ENCODE measurements at places on chromosomes 2 and 18. TPM values are rescaled to one million over a fixed set of nuclear protein-coding genes. Genes with fewer than 3 reads are reported as not detected.
A peak's percentile ranks its signal among the peaks of the same experiment; 100 is the strongest.

GRCh38 chr18:80252136-80252535, 4.8 kb upstream of the PARD6G start:
- peaks cover 3% of the 10 kb centered on the region for H3K27me3 ChIP-seq
- peaks cover 6% of the 10 kb centered on the region for H3K4me1 ChIP-seq
- H3K27ac ChIP-seq: no peak overlapping the region
- H3K4me3 ChIP-seq: no peak overlapping the region
- DNase-seq: peak; percentile 90

- no peak for DNase-seq
- no peaks in the 10 kb centered on the region for H3K27me3 ChIP-seq
- no peak overlapping the region for H3K4me3 ChIP-seq
- H3K27ac ChIP-seq: no peak overlapping the region
- no peaks in the 10 kb centered on the region for H3K36me3 ChIP-seq
Measured at GRCh38 chr2:112136096-112136495, 2.1 kb upstream of the FBLN7 start.

DNA sequence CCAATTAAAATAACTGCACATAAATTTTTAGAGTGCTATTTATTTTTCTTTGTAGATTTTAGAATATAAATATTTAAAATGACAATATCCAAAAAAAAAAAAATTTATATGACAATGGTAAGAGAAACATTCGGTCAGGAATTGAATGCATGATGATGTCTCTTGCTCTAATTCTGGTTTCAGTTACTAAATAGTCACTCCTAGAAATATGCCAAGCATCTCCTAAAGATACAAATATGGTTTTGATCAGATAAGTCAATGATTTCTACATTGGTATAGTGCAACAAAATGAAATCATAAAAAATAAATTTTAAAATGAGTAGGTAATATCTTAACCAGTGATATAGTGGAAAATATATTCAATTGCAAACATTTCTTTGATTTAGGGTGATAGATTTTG, 95.9 kb upstream of the ACKR3 start:
- H3K4me1 ChIP-seq: no peaks in the 10 kb centered on the region
- H3K27me3 ChIP-seq: peaks cover 5% of the 10 kb centered on the region
- H3K27ac ChIP-seq: no peak overlapping the region
- no peak overlapping the region for H3K4me3 ChIP-seq

DNA sequence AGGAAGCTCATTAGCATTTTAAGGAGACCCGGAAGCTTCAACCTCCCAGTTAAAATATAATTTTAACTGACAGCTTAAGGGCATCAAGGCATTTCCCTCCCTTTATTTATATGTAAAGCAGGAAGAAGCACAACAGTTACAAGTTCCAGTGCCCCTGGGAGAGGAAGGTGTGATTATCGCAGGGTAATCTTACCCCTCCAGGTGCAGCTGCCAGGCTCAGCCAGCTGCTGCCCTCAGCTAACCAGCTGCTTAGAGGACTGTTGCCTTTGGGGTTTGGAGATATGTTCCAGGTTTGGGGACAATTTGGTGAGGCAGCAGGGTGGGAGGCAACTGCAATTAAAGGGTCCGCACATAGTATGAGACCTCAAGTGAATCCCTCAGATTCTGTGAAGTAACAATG, 55.3 kb upstream of the SETBP1 start:
- H3K4me3 ChIP-seq: no peak overlapping the region
- peaks cover 9% of the 10 kb centered on the region for H3K4me1 ChIP-seq
- no peaks in the 10 kb centered on the region for H3K36me3 ChIP-seq
- DNase-seq: no peak

- H3K27ac ChIP-seq: peak overlapping the region; percentile 86
- H3K36me3 ChIP-seq: no peaks in the 10 kb centered on the region
- peak overlapping the region; percentile 86 for H3K4me3 ChIP-seq
- DNase-seq: peak; percentile 99
- peaks cover 11% of the 10 kb centered on the region for H3K4me1 ChIP-seq
Measured at GRCh38 chr2:66432801-66433694, 1.9 kb upstream of the MEIS1 start.

GRCh38 chr2:100982431-100982861, 19.6 kb upstream of the RPL31 start:
- peaks cover 10% of the 10 kb centered on the region for H3K4me1 ChIP-seq
- no peak for DNase-seq
- no peak overlapping the region for H3K27ac ChIP-seq
- H3K36me3 ChIP-seq: no peaks in the 10 kb centered on the region
- no peaks in the 10 kb centered on the region for H3K27me3 ChIP-seq
- H3K4me3 ChIP-seq: no peak overlapping the region

- no peak overlapping the region for H3K27ac ChIP-seq
- no peak for DNase-seq
- no peaks in the 10 kb centered on the region for H3K4me1 ChIP-seq
Measured at GRCh38 chr2:235926229-235926628, 242.0 kb downstream of the GBX2 start.

DNA sequence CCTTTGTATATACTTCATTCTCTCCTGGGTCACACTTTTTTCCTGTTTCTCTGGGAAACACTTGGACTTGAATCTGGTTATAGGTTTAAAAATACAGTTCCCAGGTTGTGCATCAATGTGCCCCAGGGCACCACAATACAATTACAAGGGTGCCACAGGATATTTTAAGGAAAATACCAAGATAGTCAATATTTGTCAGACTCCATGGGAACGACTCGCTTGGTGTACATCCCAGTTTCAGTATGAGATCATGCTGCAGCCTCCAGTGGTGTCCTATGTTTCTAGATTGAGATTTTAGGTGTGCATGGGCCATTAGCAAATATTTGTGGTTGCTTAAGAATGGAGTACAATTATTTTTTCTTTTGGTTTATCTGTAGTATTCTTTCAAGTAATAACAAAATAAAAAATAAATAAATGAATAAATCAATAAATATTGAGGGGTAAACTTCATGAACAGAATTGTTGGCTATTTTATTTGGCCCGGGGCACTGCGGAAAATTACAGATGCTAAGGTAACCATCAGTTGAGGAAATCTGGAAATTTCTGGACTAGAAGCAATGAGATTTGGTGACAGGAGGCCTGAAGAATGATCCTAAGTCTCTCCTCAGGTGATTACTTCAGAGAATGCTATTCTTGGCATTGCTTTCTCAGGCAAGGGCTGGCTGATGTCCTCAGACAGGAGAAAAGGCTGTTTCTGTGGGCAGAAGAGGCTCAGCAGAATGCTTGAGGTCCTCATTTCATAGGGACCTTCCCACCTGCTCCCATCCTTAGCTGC, 649.3 kb upstream of the SOX11 start:
- H3K4me1 ChIP-seq: no peaks in the 10 kb centered on the region
- H3K36me3 ChIP-seq: no peaks in the 10 kb centered on the region
- no peaks in the 10 kb centered on the region for H3K27me3 ChIP-seq
- H3K4me3 ChIP-seq: no peak overlapping the region
- DNase-seq: no peak
- H3K27ac ChIP-seq: no peak overlapping the region

DNA sequence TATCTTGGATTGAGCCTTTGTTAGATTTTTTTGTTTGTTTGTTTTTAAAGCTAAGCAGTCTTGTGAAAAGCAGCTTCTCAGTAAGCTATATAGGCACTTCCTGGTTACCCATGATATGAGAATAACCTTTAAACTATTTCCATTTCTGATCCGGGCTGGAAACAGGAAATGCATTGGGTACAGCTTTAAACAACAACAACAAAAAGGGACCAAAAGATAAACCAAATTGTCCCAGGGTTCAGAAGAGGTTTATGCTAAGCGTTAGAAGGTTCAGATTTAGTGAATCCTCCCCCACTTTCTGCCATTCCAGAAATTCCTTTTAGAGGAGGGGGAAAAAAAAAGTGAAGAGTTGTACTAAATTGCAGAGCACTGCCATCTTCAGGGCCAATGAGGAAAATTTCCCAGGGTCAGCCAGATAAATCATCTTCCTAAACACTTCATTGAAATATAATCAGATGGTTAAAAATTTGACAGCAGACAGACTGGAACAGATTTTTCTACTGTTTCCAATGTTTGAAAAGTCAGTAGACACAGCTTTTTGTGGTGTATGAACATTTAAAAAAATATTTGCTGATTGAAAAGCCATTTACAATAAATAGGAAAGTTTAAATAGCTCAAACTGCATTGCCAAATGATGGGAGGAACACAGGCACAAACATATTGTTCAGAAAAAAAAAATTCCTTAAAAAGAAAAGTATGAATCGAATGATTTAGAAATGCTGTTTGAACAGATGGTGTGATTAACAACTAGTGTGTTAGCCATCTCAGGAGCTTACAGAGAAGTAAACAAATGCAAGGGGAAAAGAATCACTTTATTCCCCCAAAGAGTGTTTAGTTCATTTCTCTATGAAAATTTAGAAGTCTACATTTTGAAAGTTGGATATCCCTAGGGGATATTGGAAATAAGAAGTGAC, 189.9 kb upstream of the TANK start:
- H3K4me1 ChIP-seq: no peaks in the 10 kb centered on the region
- no peaks in the 10 kb centered on the region for H3K36me3 ChIP-seq
- peak overlapping the region; percentile 70 for H3K27ac ChIP-seq

DNA sequence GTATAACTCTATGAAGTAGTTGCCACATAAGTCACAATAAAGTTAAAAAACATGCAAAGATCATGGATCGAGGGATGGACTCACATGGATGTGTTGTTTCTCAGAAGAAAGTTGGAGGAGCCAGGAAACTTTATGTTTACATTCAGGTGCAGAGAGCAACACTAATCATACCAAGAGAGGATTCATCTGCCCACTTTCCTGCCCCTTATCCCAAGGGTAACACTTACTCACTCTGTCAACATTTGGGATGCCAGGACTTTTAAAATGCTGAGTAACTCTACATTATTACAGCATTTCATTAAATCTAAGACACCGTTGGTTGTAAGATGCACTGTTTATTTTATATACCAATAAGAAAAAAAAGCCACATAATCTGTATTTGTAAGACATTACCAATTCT, 170.4 kb downstream of the KCNE4 start:
- DNase-seq: no peak
- no peak overlapping the region for H3K27ac ChIP-seq

- DNase-seq: peak; percentile 58
- peaks cover 26% of the 10 kb centered on the region for H3K4me1 ChIP-seq
- H3K27me3 ChIP-seq: no peaks in the 10 kb centered on the region
- H3K4me3 ChIP-seq: no peak overlapping the region
- H3K27ac ChIP-seq: no peak overlapping the region
Measured at GRCh38 chr2:227407591-227408151, 19.9 kb upstream of the SCYGR1 start.

- no peak for DNase-seq
- no peak overlapping the region for H3K27ac ChIP-seq
- no peaks in the 10 kb centered on the region for H3K4me1 ChIP-seq
- peaks cover 11% of the 10 kb centered on the region for H3K27me3 ChIP-seq
- no peak overlapping the region for H3K4me3 ChIP-seq
Measured at GRCh38 chr2:216845426-216845825, 14.4 kb downstream of the TNP1 start.

- peak; percentile 86 for DNase-seq
- no peak overlapping the region for H3K4me3 ChIP-seq
- H3K27me3 ChIP-seq: no peaks in the 10 kb centered on the region
- no peaks in the 10 kb centered on the region for H3K36me3 ChIP-seq
Measured at GRCh38 chr2:67982956-67983355, 79.8 kb downstream of the C1D start.

DNA sequence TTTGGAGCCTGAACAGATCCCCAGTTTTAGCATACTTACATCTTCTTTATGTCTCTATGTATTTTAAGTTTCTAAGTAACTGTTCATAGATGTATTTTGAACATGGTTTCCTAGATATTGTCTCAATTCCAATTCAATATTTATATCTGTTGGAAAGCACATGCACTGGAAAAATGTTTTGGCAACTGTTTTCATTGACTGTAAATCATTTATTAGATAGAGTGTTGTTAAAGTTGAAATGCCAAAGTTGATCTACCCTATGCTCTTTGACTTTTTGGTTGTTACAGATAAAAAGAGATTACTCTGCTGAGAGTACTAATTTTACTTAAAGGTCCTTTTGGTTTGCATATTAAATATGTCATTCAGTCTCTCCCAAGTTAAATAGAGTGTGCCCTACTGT, 345.0 kb upstream of the NRP2 start:
- no peak overlapping the region for H3K27ac ChIP-seq
- DNase-seq: no peak
- no peaks in the 10 kb centered on the region for H3K36me3 ChIP-seq
- H3K27me3 ChIP-seq: no peaks in the 10 kb centered on the region
- no peak overlapping the region for H3K4me3 ChIP-seq
- no peaks in the 10 kb centered on the region for H3K4me1 ChIP-seq

DNA sequence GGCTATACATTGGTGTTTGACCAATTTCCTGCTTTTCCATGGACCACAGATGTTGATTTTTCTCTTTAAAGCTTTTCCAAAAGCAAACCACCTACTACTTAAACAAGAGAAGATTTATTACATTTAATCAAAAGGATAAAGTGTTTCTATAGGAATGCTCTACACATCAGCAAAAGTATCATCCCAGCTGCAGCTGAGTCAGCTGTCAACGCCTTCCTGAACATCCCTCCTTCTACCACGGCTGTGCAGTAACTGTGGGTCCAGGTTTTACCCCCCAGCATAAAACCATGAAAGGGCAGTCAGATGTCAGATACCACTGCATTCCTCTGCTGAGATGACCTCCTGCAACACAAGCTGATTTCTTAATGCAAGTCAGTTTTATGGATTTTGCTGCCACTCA, 524.5 kb upstream of the MEX3C start:
- no peak overlapping the region for H3K4me3 ChIP-seq
- no peaks in the 10 kb centered on the region for H3K36me3 ChIP-seq
- DNase-seq: no peak
- H3K27me3 ChIP-seq: no peaks in the 10 kb centered on the region
- no peak overlapping the region for H3K27ac ChIP-seq

DNA sequence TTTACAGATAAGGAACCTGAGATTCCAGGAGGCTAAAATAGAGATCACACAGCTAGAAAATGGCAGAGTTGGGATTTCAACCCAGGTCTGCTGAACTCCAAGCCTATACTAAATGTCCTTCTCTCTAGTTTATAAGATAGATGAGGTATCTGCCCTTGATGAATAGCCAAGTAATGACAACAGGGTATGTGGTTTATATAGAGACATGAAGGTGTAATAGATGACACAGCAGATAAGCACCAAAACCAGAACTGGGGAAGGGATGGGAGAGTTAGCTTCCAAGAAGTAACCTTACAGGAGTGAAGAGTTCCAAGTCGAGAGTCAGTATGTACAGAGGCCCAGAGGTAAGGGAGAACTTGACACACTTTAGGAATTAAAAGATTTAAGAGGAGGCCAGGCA, 104.7 kb upstream of the UBXN4 start:
- H3K27me3 ChIP-seq: no peaks in the 10 kb centered on the region
- no peak overlapping the region for H3K27ac ChIP-seq
- peaks cover 9% of the 10 kb centered on the region for H3K36me3 ChIP-seq
- peak; percentile 10 for DNase-seq

GLI2 gene
- total RNA-seq: 3.8 TPM

CNGA3 gene
- total RNA-seq: 0.29 TPM

BBS5 gene
- 5.8 TPM for total RNA-seq

HOXD13 gene
- not detected for total RNA-seq

KCNG2 gene
- total RNA-seq: not detected
